ENCODE measurements at places on chromosomes 2 and 18.

GRCh38 chr2:169329688-169330554 lies 32.4 kb downstream of the LRP2 start:
- DNase-seq = no peak

DNA sequence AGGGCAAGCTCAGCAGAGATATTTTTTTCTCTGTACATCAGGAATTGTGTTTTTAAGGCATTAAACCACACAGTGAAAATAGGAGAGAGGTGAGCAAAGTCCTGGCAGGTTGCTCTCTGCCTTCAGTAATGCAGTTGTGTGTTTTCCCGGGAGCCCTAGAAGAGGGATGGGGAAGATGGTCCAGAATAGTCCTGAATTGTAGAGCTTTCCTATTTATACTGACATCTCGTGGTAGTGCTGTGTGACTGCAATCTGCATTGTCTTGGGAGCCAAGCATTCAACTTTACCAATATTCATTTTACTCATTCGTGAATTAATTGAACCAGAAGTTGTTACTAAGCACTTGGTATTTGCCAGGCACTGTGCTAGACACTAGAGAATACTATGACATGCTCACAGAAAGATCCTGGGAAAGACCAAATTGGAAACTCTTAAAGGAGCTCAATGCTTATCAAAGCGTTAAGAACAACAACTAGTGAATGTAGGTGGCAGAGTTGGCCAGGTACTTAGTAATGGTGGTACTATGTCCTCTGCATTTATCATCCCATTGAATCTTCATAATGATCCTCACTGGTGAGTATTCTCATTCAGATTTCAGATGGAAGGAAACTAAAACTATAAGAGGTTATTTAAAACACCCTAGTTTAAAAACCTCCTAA lies 214.6 kb downstream of the TRIB2 start:
- no peak for DNase-seq

GRCh38 chr2:147490401-147491261 lies 354.2 kb upstream of the ACVR2A start:
- no peak for DNase-seq

- DNase-seq = no peak
These were observed 78.2 kb downstream of the HRH4 start for GRCh38 chr18:24538414-24539264.

GRCh38 chr2:95240091-95240490 lies 32.8 kb downstream of the ZNF892 start:
- no peak for DNase-seq

GRCh38 chr2:46488389-46488788 lies 9.0 kb downstream of the TMEM247 start:
- no peak for DNase-seq

DNA sequence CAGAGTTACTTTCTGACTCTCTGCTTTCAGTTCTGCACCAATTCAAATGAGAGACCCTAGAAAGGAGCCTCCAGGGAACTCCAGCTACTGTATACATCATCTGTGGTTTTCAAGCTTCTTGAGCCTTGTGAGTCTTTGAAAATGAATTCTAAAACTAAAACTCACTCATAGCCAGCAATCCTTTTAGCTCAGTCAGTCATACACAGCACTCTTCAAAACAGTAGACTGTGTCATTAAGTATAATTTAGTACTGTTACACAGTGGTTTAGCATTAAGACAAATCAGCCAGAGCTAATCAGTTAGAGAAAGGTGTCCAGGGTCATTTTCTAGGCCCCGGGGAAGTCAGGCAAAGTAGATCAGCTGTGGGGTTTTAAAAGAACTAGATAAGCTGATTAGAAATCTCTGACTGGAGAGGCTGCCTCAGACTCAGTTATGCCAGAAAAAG lies 322.1 kb upstream of the THUMPD2 start:
- peak; percentile 74 for DNase-seq

GRCh38 chr2:109694190-109694589 lies 80.0 kb downstream of the SOWAHC start:
- peak; percentile 7 for DNase-seq

DNA sequence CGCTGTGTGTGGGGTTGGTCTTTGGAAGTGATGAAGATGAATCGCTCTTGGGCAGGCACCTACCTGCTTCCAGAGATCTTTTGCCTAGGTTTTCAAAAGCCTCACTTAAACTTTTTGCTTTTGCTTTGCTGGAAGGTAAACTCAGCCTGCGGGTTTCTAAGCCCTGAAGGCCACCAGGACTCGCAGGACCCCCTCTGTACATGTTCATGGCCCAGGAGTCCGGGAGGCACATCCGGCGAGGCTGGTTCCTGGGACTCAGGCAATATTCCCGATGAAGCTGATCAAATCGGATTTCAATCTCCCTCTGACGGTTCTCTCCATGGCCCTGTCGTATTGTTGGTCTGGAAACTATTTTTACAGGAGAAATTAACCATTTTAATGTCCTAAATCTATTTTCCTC lies 13.2 kb downstream of the HJURP start:
- DNase-seq = no peak

- DNase-seq = no peak
These were observed 190.4 kb upstream of the CRIM1 start for GRCh38 chr2:36165132-36165531.

- DNase-seq = no peak
These were observed 116.9 kb downstream of the ALPK2 start for GRCh38 chr18:58511897-58512581.

- no peak for DNase-seq
These were observed 64.8 kb downstream of the ATF2 start for GRCh38 chr2:175103191-175103590.

DNA sequence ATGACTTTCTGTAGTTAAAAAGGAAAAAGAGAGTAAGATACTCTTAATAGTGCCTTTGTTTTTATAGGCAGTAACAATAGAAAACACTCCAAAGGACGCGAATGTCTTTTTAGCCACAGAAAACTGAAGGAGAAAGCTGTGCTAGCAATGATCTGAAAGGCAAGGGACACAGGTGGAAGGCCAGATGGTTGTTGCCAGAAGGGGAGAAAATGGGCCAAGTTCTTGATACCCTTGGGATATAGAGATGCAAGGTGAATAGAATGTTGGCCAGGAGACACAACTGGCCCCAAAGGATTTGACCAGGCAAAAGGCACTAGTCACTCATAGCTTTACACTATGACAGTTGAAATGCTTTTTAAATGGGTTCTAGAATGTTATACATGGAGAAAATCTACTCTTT lies 180.0 kb downstream of the NRXN1 start:
- DNase-seq = no peak

GRCh38 chr2:37506407-37507050 lies 162.1 kb downstream of the QPCT start:
- DNase-seq = no peak

DNA sequence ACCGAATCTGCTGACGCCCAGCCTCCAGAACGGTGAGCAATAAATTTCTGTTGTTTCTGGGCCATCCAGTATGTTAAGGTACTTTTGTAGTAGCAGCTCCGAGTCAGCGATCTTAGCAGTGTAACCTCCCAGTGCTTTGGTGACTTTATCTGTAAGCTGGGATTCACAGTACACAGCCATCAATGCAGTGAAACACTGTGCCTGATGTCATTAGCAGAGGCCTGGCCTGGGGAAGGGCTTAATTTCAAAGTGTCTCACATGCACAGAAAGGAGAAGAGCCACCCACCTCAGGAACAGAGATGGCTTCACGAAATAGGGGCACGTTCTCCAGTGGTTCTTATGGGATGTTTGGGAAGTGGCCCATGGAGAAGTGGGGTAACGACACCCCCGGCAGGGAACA lies 281.2 kb downstream of the PHLPP1 start:
- no peak for DNase-seq

- DNase-seq = no peak
These were observed 50.6 kb downstream of the SLC9A4 start for GRCh38 chr2:102523651-102524050.

DNA sequence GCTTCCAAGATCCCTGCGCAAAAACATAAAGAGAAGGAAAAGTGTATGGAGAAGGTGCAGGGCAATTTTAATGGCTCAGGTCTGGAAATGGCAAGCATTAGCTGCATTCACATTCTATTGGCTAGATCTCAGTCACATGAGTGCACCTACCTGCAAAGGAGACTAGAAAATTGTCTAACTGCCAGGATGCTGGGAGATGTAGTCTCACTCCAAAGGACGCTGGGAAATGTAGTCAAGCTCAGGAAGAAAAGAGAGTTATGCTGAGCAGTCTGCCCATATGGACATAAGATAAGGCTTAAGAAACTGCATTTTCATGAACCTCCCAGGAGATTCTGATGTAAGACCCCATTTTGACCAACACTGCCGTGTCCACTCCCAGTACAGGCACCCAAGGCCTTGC lies 9.5 kb upstream of the KLHL29 start:
- DNase-seq = no peak

DNA sequence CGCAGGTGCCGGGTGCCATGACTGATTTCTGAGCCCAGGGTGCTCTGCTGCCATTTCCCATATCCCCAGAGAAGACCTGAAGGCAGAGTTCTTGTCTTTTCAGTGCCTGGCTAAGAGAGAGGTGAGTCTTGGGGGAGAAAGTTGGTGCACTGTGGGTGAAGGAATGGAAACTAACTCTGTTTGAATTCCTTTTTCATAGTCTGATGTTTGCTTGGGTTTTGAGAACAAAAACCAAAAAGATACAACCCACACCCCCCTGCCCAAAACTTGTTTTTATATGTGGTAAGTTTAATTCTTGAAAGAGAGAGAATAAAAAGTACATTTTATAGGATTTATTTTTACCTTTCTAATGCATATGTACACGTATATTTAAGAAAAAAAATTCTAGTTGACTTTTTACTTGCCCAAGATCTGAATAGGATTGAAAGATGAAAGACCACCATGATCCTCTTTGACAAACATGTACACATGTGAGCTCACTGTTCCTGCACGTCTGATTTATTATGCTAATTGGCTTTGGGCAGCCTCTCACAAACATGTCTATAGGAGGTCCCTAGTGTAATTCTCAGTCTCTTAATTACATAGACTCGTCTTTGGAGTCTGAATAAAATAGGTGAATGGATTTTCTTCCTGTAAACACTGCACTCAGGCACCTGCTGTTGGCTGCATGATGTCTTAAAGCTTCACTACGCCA lies 46.3 kb downstream of the ARL4C start:
- no peak for DNase-seq

DNA sequence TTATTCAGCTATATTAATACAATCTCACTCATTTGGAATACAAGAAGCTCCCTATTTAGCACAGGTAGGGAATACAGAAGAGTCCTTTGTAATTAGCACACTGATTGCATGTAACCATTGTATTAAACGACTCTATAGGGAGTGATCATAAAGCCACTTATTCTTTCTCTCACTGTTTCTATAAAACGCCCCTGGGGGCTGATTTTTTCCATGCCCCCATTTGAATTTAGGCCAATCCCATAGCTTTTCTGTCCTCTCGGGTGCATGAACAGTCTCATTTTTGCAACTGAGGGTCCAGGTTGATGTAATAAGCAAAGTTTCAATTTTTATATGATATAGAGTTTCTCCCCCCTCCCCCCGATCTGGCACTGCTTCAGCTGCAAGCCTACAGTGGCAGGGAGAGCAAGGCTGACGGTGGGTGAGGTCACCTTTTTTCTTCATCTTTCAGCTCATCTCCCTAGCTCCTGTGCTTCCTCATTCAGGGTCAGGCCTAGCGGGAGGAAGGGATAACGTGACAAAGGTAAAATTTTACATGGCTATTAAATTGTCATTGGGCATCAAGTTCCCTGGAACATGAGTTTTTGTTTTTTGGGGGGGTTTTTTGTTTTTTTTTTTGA lies 45.7 kb downstream of the GAD1 start:
- no peak for DNase-seq

Measured in fibroblast of skin of left biceps (primary cell).